Femur (tissue), 1 donor: ENCODE measurements at places on chromosomes 11 and 22.

GRCh38 chr11:117535201-117535849 lies 207.7 kb downstream of the CEP164 start:
- DNase-seq, result peak; percentile 37

GRCh38 chr22:44554411-44554810 lies 56.4 kb upstream of the RTL6 start:
- DNase-seq, result no peak

DNA sequence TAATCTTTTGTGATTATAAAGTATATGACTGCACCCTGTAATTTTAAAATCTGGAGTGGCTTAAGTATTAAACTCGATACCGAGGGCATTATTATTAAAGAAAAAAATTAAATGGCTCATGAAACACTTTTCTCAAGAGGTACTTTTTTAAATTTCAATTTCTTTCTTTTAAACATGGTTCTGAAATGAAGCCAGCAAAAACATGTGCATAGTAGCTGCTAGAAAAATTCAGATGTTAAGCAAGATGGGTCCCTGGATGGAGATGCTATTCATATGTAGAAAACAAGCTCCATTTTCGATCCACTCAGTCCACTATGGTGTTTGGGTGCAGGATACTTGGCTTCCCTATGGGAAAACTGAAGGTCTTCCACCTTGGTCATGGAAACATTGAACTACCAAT lies 189.5 kb downstream of the PGR start:
- DNase-seq, result no peak

- DNase-seq, result peak; percentile 57
Observed at GRCh38 chr11:119635776-119636175, 93.2 kb downstream of the NECTIN1 start.

DNA sequence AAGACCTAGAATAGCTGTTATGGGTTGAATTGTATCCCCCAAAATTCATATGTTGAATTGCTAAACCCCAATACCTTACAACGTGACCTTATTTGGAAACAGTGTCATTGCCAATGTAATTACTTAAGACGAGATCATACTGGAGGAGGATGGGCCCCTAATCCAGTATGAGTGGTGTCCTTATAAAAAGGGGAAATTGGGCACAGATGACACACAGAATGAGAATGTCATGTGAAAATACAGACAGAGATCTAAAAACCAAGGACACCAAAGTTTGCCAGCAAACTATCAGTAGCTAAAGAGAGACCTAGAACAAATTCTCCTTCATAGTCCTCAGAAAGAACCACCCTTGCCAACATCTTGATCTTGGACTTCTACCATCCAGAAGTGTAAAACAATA lies 127.7 kb downstream of the ATXN10 start:
- DNase-seq, result no peak

DNA sequence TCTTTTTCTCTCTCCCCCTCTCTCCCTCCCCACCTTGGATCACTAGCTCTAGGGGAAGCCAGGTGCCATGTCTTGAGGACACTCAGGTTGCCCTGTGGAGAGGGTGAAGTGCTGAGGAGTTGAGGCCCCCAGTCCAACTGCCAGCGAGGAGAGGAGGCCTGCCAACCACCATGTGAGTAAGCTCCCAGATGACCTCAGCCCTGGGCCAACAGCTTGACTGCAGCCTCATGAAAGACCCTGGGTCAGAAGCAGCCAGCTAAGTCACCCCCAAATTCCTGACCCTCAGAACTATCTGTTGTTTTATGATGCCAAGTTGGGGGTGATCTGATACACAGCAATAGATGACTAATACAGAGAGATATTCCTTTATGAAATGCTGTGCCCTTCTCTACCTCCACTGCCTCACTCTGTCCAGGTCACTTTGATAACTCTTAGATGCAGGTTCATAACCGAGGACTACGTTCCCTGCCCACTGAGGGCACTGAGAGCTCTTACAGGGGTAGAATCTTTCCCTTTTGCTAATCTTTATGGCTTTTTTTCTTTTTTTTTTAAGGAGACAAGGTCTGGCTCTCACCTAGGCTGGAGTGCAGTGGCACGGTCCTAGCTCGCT lies 8.0 kb downstream of the ARFGAP3 start:
- DNase-seq, result no peak

DNA sequence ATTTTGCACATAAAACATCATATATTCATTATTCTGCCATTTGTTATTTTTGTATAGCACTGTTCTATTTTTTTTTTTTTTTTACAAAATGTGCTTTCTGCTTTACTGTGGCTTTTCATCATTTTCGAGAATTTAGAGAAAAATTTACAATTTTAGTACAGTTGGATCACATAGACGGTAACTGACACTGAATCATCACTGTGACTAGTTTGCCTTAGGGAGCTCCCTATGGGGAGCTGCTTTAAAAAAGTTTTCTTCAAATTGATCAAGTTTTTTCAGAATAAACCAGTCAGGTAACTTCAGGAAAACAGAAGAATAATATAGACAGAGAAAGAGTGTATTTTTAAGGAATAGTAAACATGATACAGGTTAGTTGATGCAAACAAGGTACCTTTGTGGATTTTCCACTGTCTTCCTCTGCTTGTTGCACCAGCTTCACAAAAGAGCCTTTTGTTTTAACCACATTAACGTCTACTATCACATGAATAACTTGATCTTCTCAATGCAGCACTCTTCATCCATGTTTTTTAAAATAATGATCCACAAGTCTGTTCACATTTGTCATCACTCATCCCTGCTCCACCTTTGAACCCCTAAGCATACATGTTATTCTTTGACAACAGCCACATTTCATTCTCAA lies 327.0 kb downstream of the DYNC2H1 start:
- no peak for DNase-seq

DNA sequence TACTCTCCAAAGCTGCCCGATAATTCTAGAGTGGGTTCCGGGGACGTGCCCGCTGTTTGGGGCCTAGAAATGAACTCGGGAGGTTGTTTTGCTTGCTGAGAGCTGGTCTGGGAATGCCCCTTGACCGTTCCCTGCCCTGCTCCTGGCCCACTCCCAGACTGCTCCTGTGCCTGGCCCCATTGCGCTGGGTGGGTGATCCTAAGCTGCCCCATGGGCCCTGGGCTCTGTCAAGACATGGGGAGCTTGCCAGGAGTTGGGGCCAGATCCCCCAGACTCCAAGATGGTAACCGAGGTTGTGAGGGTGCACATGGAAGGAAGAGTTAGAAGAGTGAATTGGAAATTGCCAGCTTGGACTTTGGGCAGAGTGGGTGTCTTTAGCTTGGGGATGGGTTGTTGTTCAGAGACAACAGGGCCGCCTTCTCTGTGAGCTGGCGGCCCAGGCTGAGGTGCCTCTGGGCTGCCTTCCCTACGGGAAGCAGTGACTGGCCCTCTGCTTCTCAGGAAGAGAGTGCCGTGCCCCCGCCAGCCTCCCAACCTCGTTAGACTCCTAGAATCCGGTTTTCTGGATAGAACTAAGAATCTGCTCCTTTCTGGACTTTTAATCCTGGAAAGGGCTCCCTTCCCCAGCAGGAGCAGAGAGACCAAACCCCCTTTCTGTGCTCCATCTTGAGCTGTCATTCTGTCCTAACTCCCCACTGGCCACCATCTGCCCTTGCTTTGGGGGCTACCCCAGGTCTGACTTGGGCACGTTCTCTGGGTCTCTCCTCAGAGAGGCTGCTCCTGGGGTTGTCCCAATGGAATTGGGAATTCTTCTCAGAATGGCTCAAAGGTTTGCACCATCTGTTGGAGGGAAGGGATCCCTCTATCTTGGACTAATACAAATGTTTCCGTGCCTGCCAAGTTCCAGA lies 1.8 kb downstream of the ST3GAL4 start:
- DNase-seq, result no peak

- no peak for DNase-seq
Observed at GRCh38 chr11:74019104-74019738, 10.3 kb upstream of the UCP3 start.

DNA sequence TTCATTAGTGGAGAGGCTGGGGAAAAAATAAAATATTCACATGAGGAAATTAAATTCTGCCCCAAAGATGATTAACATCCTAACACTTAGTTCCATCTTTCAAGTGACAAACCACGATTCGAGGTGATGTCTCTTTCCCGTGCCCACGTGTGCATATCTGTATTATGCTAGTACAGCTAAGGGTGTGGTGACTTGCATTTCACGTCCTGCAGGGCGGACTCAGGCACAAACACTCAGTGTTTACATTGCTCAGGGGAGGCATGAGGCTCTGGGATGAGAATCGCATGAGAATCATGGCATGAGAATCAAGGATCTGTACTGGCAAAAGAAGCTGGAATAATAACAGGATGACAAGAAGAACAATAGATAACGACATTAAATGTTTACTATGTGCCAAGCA lies 179.4 kb downstream of the NTM start:
- no peak for DNase-seq

DNA sequence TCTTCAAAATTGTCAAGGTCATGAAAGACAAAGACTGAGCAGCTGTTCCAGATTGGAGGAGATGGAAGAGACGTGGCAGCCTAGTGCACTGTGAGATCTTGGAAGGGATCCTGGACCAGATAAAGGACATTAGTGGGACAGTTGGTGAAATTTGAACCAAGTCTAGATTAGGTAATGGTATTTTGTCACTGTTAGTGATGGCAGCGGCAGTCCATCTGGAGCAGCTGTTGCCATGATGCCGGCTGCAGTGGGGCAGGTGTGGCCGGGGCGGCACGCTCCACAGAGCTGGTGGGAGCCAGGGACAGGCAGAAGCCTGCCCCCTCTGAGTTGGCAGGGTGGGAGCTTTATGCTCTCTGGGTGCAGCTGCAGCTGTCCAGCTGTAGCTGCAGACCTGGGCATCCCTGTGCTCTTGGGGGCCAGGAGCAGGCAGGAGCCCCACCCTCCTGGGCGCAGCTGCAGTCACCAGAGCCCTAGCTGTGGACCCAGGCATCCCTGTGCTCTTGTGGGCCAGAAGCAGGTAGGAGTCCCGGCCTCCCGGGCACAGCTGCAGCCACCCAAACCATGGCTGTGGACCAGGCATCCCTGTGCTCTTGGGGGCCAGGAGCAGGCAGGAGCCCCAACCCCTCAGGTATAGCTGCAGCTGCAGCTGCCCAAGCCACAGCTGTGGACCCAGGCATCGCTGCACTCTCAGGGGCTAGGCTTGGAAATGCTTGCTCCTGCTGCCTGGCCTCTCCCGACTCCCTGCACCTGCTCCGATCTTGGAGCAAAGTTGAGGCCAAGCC lies 20.7 kb downstream of the DIXDC1 start:
- DNase-seq, result peak; percentile 80

- DNase-seq, result no peak
Observed at GRCh38 chr11:62999649-63000048, 14.9 kb upstream of the SLC22A6 start.

- DNase-seq, result no peak
Observed at GRCh38 chr11:57373146-57373545, 7.8 kb downstream of the PRG3 start.

DNA sequence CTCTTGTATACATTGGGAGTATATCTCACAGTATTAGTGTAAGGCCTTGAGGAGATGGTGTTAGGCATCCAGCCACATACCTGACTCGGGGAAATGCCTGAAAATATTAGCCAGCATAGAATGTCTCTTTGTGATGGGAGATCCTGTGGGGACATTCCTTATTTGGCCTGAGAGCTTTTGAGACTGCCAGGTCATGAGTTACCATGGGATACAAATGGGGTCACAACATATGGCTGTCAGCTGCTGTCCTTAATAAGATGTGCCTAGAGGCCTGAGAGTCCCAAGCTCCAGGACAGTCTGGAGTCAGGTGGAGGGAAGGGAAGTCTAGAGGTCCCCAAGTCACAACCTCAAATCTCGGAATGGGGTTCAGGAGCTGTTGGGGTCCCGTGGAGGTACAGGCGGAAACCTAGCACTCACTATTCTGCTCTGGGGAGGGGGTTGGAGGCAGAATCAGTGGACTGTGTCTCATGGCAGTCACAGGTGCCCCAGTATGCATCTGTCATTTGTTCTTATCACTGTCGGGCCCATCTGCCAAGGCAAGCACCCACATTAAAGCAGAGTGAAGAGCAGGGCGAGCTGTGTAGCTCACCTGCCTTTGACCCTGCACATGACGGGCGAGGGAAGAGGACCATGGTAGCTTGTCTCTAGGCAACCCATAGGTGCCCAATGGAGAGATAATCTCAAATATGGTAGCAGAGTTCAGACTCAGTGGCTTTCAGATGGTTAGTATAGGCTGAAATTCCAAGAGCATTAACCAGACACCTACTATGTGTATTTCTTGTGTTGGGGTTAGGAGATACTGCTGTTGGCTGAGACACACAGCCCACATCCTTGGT lies 29.9 kb downstream of the KCNQ1OT1 start:
- DNase-seq, result no peak

GRCh38 chr22:42270176-42270509 lies 310 bp downstream of the TCF20 start:
- DNase-seq, result peak; percentile 38

DNA sequence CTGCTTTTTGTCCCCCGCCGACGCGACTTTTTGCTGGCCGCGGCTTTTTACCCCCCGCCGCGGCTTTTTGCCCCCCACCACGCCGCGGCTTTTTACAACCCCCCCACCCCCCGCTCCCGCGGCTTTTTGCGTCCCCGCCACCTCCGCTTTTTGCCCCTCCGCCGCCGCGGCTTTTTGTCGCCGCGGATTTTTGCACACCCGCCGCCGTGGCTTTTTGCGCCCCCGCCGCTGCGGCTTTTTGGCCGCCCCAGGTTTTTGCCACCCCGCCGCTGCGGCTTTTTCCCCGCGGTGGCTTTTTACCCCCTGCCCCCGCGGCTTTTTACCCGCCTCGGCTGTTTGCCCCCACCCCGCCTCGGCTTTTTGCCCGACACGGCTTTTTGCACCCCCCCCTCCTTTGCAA lies 205.5 kb downstream of the CCT8L2 start:
- DNase-seq, result no peak

DNA sequence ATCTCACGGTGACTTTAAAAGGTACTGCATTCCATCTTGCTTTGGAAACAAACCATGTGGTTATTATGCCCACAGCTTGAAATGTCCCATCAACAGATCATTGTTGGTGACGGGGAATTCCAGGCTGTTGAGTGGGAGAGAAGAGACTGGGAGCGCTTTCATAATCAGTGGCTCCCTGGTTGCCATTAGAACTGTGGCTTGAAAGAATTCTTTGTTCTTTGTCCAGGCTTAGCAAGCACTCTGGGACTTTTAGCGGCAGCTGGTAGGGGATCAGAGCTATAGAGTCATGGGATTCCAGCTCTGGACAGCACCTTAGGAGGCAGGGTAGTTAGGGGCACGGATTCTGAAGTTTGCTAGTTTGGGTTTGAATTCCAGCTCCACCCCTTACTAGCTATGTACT lies 22.0 kb downstream of the MMP20 start:
- DNase-seq, result peak; percentile 30

DNA sequence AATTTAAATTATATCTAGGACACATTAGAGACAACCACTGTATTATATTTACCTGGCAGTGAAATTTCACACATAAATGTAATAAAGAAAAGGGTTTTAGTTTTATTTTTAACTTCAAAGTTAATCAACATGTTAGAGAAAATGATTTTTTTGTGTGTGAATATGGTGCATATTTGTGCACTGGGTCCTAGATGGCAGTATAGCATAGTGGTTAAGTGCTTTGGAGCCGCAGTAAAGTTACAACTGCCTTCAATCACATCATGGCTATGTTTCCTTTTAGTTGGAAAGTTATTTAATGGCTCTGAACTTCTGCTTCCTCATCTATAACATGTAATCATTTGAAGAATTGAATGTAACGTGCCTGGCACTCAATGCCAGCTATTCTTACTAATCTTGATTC lies 108.9 kb upstream of the DDI1 start:
- DNase-seq, result no peak
